ENCODE measurements at places on chromosomes 7 and 10.

- DNase-seq: no peak
Measured at GRCh38 chr7:9030976-9031375, 597.6 kb downstream of the NXPH1 start.

GRCh38 chr7:68544851-68545250, 1053.4 kb upstream of the AUTS2 start:
- DNase-seq: no peak

DNA sequence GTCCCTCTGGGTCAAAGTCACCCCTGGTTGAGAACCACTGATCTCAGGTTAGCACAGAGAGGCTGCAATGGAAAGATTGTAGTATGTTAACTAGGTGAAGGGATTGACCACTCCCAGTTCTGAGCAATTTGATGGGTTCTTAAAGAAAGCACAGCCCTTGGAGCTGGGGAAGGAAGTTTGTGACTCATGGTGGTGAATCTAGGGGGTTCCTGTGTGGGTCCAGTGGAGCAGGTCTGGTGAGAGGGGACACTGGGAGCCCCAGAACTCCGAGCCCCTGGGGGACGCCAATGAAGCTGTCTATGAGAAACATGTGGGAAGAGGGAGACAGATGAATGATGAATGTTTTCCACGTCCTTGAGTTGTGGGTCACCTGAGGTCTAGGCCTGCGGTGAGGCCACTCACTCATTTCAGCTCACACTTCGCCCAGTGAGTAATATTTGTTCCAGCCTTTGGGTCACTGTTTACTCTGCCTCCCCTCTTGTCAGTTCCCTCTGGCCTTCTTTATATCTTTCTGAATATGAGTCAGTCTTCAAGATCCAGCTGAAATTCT, 341.9 kb downstream of the LRMDA start:
- DNase-seq: no peak

- DNase-seq: no peak
Measured at GRCh38 chr7:108425714-108426275, 30.4 kb downstream of the NRCAM start.

GRCh38 chr10:123835575-123835974, 56.0 kb downstream of the CPXM2 start:
- DNase-seq: no peak

GRCh38 chr7:157558875-157559595, 222.2 kb downstream of the DNAJB6 start:
- no peak for DNase-seq

- no peak for DNase-seq
Measured at GRCh38 chr10:22461891-22462290, 116.6 kb downstream of the SPAG6 start.

GRCh38 chr10:60453036-60453435, 63.4 kb upstream of the ANK3 start:
- no peak for DNase-seq

DNA sequence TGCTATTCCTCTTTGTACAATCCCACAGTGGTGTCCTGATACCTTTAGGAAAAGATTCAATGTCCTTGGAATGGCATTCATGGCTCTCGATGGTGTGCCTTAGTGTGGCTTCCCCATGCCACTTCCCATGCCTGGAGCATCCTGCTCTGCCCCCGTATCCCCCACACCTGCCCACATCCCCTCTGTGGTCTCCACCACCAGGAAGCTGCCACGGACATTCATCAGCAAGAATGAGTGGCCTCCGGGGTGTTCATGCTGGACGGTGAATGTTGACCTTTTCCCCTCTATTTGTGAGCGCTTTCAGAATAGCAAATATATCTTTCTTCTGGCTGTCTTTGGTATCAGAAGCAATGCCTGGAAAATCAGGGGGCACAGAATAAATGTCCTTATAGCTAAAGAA, 262.0 kb upstream of the NRP1 start:
- DNase-seq: peak; percentile 20

DNA sequence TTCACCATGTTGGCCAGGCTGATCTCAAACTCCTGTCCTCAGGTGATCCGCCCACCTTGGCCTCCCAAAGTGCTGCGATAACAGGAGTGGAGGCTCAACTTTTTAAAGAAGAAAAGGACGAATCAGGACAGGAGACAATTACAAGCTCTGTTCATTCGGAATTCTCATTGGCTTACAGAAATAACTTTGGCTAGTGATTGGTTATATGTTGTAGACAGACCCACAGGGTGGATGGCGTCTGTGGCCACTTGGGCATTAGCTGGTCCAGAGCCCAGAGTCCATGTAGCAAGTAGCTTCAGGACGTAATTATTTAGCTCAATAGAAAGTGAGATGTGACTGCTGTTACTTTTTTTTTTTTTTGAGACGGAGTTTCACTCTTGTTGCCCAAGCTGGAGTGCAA, 160.5 kb upstream of the TNRC18 start:
- no peak for DNase-seq

GRCh38 chr10:44400541-44400940, 15.6 kb upstream of the CXCL12 start:
- no peak for DNase-seq

GRCh38 chr7:129790136-129790535, 162.6 kb downstream of the UBE2H start:
- DNase-seq: no peak

DNA sequence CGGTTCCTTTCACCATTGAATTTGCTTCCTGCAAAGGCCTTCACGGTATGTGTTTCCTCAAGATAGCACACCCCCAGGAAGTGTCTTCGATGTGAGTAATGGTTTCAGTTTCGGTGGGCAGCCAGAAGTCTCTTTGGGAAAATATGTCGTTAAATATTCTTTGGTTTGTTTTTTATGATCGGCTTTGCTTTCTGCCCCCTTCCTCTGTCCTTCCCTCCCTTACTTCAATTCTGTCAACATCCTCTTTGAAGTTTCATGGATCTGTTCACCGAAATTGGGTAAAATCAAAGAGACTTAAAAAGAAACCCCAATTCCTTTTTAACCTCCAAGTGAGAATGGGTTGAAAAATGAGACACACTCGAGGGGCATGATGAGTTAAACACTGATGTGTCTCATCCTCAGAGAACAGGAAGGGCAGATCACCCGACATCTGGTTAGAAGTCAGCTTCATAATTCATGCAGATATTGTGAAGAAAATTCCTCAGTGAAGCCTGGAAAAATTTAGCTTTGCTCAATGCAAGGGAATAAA, 170.8 kb upstream of the HABP2 start:
- DNase-seq: peak; percentile 76

GRCh38 chr10:359762-360161, 224.5 kb downstream of the ZMYND11 start:
- no peak for DNase-seq

DNA sequence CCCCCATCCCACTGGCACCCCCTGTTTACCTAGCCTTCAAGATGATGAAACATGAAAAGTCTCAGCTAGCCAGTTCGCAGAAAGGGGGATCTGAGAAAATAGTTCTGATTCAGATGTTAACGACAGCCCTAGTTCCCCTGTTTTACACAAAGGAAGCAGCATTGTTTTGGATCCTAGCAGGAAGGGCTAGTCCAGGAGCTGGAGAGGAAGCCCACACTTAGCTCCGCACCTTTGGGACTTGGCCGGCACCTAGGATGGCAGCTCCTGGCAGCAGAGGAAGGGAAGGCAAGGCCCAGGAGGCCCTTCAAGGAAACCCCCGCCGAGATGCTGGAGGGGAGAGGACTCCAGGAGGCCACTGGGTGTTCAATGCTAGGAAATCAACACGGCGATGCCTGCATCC, 29.0 kb upstream of the MGMT start:
- no peak for DNase-seq

DNA sequence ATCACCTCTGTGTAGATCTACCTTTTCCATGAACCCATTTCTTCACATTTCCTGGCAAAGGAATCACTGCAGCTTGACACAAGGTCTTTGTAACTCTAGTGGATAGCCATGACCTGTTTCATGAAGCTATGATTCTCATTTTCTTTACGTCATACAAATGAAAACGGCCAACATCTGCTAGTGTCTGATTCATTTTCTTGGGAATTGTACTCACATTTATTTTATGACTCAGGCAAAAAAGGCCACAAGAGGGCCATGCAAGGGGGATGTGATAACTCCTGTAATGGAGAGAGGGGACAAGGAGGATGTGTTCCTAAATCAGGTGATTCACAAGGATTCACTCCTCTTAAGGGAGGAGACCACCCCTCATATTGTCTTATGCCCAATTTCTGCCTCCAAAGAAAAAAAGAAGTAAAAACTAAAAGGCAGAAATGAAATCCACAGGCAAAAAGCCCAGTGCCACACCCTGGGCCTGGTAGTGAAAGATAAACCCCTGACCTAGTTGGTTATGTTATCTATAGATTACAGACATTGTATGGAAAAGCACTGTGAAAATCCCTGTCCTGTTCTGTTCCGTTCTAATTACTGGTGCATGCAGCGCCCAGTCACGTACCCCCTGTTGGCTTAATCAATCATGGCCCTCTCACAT, 249.9 kb downstream of the IPMK start:
- no peak for DNase-seq

- DNase-seq: no peak
Measured at GRCh38 chr7:143002898-143003297, 24.0 kb downstream of the OR9A2 start.

DNA sequence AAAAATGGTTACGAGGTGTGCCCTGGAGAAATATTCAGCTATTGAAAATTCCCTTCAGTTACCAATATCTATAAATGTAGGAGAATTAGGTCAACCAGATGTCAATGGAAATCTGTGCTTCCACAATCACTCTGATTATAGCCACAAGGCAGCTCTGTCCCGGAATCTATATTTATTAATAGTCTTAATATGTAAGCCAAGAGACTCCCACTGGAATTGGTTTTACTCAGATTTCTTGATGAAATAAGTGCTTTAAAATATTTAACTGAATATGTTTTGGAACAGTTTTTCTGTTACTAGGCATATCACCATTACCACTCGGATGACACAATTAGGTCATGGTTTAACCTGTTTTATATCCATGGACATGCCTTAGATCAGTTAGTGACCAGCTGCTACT, 169.6 kb downstream of the POM121L12 start:
- DNase-seq: no peak

- DNase-seq: no peak
Measured at GRCh38 chr10:133263674-133264073, 13.0 kb downstream of the ADAM8 start.

- DNase-seq: no peak
Measured at GRCh38 chr10:61987537-61987936, 86.0 kb downstream of the ARID5B start.

- no peak for DNase-seq
Measured at GRCh38 chr7:155358066-155358947, 60.6 kb downstream of the INSIG1 start.

- DNase-seq: no peak
Measured at GRCh38 chr7:143013893-143014292, 13.0 kb downstream of the OR9A2 start.
